ENCODE measurements at places on chromosomes 3 and 15.
A peak's percentile ranks its signal among the peaks of the same experiment; 100 is the strongest.

DNA sequence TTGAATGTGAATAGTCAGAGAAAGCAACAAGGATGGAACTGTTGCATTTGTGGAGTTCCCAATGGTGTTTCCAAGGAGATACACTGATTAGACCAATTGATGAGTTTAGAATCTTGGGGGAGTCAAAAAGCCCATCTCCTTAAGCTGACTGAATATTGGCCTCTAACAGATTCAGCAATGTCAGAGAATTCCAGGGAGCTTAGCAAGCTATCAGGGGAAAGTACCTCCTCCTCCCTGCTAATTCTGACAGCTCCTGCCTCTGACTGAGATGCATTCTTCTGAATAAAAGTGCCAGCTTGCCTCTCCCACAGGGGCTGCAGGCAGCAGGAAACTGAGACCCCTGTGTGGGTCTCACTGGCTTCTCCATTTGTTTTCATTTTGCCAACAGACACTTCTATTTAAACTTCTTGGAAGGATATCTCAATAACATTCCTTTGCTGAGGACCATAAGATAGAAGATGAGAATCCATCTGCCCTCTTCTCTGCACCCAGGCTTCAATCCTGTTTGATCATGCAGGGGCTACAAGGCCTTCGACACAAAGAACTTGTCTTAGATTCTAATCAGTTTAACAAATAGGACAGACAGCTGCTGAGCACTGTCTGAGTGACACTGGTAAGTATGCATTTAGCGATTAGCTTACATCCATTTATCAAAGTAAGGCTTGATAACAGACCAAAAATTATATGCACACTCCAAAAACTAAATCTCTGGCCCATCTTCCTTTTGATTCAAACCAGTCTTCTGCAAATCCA, 1080.8 kb downstream of the TUSC7 start:
- DNase-seq, result no peak

DNA sequence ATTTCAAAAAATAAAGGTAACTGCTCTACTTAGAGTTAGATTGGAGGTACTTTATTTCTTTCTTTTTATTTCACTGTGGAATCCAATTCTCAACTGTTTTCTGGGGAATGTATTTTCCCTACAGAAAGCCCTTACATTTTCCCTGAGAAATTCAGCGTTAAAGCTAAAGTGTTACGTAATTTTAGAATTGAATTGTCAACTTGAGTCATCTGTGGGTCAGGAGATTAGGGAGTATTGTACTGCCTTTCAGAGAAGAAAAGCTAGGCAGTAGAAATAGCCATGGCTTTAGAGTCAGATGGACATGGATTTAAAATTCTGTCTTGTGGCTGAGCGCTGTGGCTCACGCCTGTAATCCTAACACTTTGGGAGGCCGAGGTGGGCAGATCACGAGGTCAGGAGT, 728.6 kb downstream of the ROBO1 start:
- no peak for DNase-seq

- no peak for DNase-seq
Observed at GRCh38 chr15:58287891-58288290, 143.9 kb upstream of the LIPC start.

DNA sequence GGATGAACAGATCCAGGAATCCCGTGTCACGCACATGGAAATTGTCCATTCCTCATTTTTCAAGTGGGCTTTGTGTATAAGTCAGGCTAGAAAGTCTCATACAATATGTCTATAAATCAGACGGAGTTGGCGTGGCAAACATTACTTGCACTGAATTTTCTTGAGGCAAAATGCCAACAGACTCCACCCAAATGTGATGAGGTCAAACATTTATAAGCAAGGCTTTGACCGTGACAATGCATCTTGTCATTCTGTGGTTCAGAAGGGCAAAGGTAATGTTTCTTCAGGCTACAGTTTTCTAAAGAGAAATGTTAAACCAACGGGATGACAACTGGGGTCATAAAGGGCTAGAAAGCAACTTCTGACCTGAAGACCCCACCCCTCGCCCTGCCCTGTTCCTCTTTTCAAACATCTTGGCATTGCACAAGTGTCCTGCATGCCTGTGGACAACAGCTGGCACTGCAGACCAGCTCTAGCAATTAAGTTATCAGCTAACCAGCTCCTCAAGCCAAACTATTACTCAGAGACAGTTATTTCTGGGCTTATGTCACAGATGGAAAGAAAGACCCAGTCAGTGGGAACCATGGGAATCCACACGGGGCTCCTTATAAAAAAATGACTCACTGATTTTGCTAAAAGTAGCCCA, 36.5 kb upstream of the SPTBN5 start:
- DNase-seq, result no peak

DNA sequence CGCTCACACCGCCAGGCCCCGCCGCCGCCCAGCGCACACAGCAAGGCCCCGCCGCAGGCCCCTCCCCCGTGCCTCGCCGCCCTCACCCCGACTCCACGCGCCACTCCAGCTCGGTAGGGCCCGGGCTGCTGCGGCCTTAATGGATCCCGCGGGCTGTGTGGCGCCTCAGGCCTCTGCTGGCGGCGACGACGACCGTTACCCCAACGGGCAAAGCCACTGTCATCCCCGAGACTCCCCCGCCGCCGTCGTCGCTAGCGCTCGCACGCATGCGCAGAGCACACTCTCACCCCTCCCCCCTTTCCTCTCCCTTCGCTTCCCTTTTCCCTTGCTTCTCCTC, at the start of gene MSL2:
TSS of gene MSL2 (minus strand) at position 272 of the 337 bp plus-strand sequence. CDS start 1,222 bp downstream, outside the sequence.
- no peak for DNase-seq

DNA sequence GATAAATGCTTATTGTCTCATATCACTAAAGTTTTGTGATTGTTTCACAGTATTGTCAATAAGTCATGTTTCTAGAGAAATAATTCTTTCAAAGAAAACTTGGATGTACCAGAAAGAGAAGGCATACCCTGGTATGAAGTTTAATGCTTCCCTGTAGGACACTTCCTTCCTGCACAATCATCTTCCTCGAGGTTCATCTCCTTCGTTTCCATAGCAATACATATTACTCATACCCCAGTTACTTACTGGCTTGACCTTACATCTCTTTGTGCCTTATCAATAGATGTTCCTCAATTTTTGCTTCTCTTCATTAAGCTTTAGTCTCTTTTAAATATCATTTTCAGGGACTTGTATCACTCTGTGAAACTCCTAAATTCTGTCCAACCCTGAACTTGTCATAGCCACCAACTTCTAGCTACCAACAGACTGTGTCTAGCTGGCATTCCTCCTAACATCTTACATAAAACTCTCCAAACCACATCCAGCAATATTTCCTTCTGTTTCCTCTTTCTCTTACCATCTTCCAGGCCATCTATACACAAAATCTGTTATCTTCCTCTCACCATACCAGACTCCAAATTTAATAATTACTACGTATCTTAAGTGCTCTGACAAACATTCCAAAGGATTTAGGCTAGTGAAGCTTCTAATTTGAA, 134.3 kb downstream of the GADL1 start:
- DNase-seq, result no peak

DNA sequence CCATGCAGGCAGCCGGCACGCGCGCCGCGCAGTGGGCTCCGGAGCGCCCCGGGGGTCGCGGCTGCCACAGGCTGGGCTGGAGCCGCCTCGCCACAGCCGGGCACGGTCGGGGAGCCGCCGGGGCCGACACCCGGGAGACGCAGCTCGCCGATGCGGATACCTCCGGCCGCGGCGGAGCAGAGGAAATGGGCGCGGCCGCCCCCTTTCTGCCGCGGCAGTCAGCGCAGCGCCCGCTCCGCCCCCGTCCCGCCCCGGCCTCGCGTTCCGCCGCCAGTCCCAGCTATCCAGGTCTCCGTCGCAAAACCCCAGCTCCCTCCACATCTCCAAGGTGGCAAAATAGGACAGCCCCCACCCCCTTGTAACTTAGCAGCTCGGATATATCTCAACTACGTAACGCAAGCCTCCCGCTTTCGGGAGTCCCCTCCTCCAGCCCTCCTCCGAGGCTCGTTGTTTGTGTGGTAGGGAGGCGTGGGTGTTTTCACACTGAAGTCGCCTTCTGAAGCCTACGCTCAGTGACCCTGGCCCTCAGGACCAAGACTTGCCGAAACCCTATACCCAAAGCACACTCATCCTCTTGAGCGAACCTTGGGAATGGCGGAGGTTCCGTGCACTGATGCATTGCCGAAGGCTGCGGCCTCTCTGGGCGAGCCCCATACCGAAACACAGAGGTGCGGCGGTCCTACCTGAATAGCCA, at the start of gene SH3BP5:
TSS of gene SH3BP5 (minus strand) at position 182 of the 694 bp plus-strand sequence. CDS start at position 4, 178 bp downstream.
- peak; percentile 67 for DNase-seq

- no peak for DNase-seq
Observed at GRCh38 chr15:35673093-35673684, 127.2 kb upstream of the DPH6 start.

- DNase-seq, result no peak
Observed at GRCh38 chr3:146813496-146813895, 208.3 kb upstream of the PLSCR5 start.

GRCh38 chr3:102159810-102160451, 274.9 kb upstream of the ZPLD1 start:
- no peak for DNase-seq

- no peak for DNase-seq
Observed at GRCh38 chr3:126464494-126464893, 11.2 kb downstream of the ZXDC start.

- DNase-seq, result no peak
Observed at GRCh38 chr15:95227235-95227634, 995.9 kb downstream of the MCTP2 start.

- DNase-seq, result no peak
Observed at GRCh38 chr3:37330466-37330865, 156.1 kb upstream of the LRRFIP2 start.

GRCh38 chr3:125646581-125646980, 51.3 kb upstream of the OSBPL11 start:
- no peak for DNase-seq

All from stimulated activated CD4-positive, alpha-beta T cell treated with anti-CD3 and anti-CD28 coated beads, Interleukin-15, amount 100 ng/mL, for 48 hours (primary cell).